ENCODE measurements at places on chromosomes 1 and 21.

DNA sequence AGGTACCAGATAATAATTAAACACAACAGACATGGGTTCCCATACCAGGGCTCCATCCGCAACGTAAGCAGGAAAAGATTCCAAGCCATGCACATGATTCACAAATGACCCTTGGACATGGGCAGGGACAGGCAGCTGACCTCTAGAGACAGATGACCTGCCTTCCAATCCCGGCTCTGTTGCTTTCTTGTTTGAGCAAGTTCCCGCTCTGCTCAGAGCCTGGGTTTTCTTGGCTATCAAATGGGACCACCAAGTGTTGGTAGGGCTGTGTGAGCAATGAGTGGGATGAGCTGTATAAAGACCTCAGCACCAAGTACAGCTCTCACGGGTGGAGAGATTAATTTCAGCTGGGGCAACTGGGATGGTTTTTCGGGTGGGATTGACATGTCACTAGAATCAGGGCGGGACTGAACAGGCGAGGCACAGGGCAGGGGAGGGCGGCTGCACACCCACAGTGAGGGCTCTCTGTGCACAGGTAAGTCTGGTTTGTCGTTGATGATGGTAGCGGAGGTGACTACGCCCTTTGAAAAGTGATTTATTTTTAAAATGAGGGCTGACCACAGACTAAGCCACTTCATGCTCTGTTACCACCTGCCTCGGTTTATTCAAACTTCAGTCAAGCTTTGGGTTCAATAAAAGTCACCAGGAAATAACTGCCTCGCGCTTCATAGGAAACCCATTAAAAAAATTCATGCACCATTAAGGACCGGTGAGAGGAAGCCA is 57.5 kb upstream of the IFFO2 start:
- no peak for DNase-seq

DNA sequence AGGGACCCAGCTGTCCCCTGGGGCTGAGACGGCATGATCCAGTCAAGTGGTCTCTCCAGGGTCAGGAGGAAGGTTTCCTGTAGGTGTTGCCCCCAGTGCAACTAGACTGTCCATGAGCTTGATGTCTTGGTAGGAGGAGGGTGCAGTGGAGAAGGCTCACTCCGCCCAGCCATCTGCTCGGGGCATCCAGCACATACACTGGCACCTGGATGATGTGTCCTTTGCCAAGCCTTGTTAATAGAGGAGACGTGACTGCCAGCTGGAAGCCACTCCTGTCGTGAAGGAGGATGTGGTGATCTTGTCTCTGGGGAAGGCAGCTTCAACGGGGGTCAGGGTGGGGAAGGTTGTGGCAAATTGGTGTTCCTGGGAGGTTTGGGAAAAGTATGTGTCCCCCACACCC is 6.2 kb downstream of the DISP3 start:
- DNase-seq: no peak

GRCh38 chr1:150366416-150367296 is 2.7 kb downstream of the RPRD2 start:
- DNase-seq: peak; percentile 66

DNA sequence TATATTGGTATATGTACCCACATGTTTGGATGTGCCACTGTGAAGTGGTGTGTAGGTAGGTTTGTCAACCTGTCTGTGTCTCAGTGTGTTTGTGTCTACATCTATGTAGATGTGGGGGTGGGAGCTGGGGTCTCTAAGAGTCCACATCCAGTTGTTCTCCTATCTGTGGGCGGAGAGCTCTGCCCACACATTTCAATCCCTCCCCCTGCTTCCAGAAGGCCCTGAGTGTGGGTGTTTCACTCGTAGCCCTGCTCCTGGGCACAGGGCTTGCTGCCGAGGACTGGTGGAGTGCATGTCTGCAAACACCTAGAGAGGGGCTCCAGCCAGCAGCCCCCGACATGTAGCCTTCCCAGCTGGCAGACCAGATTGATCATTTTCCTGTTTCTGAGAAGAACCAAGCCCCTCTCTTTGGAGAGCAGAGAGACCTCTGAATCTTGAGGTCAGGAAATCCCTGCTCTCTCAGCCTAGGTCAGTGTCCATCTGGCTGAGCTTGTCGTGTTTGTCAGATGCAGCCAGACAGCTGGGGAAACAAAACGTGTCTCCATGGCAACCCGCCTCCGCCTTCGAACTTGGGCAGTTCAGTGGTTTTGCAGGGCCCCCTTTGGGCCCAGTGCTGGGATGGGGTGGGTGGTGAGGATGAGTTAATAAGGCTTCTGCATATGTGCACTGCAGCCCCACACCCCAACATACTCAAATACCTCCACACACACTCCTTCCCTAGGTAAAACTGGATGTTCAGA is 31.2 kb upstream of the SYNC start:
- DNase-seq: no peak

DNA sequence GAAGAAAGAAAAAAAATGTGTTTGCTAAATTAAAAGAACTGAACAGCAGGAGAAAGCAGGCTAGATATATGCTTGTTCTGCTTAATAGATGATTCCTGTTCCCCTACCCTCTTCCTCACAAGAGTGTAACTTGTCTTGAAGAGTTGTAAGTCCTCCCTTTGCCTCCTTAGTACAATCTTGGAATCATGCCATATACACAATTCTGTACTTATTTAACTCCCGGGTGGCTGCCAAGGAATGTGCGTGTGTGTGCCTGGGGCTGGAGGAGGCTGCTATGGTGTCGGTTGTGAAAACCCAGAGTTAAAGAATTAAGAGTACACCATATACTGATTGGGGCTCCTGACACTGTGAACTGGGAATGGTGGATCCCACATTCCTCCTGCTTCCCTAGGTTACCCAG is 194.2 kb downstream of the SIPA1L2 start:
- no peak for DNase-seq

DNA sequence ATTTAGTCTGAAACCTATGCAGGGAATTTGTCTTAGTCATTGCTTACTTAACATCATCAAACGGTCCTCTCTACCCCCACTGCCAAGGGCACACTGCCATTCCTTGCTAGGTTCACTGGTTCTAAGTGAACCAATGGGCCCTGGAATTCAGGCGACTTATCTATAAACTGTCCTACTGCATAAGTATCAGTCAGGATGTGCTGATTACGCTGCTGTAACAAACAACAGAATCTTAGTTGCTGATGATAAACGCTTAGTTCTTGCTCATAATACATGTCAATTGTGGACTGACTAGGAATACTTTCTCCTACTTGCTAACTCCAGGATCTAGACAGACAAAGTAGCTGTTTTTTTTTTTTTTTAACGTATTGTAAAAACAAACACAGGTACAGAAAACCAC is 136.1 kb downstream of the PRDM2 start:
- no peak for DNase-seq

DNA sequence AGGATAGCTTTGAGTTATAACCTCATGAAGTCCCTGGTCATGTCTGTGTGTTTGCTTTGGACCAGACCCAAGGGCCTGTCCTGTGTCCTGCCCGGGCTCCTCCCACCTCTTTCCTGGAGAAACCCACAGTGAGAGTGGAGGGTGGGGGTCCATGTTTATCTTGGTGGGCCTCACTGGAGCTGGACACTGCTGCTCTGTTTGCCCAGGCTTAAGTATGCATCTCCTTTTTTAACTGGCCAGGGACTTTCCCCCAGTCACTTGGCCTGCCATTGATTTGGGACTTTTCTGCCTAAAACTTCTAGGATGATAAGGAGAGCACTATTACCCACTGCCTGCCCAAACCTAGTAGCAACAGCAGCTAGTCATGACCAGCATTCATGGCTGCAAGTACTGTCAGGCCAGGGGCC is 49.8 kb downstream of the DDR2 start:
- DNase-seq: no peak

DNA sequence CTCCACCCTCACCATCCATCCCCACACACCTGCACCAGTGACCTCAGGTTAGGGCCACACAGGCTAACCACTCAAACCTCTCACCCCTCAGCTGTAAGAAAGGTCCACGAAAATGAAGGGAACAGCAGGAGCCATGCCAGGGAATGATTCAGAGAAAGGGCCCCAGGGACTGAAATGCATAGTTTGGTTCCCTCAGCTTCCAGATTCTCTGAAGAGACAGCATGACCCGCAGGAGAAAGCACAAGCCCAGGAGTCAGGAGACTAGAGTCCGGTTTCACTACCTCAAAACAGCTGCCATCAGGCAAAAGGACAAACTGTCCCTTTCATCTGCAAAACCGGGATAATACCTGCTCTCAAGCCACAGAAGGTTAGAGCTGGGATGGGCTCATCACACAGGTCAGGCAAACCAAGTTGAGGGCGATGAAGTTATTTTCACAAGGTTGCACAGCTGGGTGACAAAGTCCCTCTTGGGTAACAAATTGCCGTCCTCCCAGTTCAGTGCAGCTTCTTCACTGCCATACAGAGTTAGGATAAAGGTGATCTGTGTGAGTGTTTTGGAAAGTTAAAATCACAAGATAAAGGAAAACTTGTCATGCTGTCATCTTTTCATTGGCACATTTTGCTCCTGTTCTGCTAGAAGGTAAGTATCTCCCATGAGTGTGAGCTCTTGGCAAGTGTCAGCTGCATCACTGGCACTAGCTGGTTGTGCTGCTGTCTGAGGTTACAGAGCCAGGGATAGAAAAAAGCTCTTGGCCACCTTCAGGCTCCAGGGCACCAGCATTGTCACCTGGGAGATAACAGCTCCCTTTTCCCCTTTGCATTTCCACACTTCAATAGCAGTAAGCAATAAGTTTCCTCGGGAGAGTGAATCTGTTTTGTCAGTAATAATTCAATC is 120.4 kb downstream of the KCNH1 start:
- DNase-seq: no peak

- no peak for DNase-seq
Observed at GRCh38 chr21:15826908-15827601, 97.3 kb downstream of the USP25 start.

- DNase-seq: no peak
Observed at GRCh38 chr21:36260802-36261201, 59.2 kb upstream of the MORC3 start.

GRCh38 chr1:2470290-2471158 is 5.6 kb upstream of the PLCH2 start:
- DNase-seq: no peak

DNA sequence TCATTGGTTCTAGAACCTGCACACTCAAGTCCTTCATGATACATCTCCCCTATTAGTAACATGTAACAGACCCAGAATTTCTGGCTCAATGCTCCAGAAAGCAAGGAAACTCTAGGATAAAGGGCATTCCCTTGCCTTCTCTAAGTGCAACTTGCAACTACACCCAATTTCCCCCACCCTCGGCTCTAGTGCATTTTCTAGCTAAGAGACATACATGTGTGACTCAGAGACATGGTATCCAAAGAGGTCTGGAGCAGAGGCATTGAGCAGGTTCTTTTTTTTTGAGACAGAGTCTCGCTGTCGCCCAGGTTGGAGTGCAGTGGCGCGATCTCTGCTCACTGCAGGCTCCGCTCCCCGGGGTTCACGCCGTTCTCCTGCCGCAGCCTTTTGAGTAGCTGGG is 132.9 kb downstream of the ZC3H11B start:
- no peak for DNase-seq

GRCh38 chr21:37276377-37276776 is 9.2 kb upstream of the VPS26C start:
- no peak for DNase-seq

- DNase-seq: no peak
Observed at GRCh38 chr1:7045897-7046296, 260.6 kb downstream of the CAMTA1 start.

- DNase-seq: no peak
Observed at GRCh38 chr1:58439946-58440345, 106.6 kb downstream of the OMA1 start.

DNA sequence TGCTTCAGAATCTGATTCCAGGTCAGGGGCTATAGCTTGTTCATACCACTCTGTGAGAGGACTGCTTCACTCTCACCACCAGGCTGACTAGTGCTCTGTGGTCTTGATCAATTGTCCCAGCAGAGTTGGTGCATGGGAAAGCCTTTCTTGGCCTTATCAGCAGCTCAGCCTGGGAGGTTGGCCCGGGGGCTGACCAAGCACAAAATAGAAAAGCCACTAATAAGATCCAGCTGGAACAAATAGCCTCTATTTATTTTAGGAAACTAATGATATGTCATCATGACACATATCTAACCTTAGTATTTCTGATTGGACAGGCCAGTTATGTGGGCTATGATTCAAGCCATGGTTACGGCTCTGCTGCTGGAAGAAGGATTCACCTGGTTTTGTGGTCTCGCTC is 134.2 kb downstream of the GDAP2 start:
- no peak for DNase-seq

DNA sequence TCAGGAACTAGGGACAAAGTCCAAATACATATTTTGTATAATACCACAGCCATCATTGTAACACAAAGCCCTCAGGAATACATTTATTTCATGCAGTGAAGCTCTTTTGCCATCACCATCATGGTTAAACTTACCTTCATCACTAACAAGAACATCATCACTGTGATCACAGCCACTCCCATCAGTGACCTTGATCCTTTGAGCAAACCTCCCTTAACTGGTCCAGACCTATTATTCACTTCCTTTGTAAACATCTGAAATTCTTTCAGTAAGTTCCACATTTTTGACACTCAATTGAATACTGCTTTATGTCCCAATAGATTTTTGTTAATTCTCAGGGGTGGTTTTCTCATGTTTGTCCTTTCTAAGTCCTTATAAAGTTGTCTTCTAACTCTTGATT is 16.2 kb upstream of the KPRP start:
- no peak for DNase-seq

- DNase-seq: no peak
Observed at GRCh38 chr1:76682138-76682537, 185.1 kb upstream of the ST6GALNAC5 start.

GRCh38 chr1:169105434-169106094 is 926 bp upstream of the ATP1B1 start:
- DNase-seq: peak; percentile 95

- DNase-seq: no peak
Observed at GRCh38 chr1:161779393-161779792, 13.3 kb downstream of the ATF6 start.

GRCh38 chr1:233665575-233666270 is 51.8 kb downstream of the KCNK1 start:
- DNase-seq: no peak

- no peak for DNase-seq
Observed at GRCh38 chr1:4617506-4617905, 36.9 kb upstream of the AJAP1 start.

- no peak for DNase-seq
Observed at GRCh38 chr1:161013488-161014230, 7.3 kb downstream of the F11R start.

GRCh38 chr1:6392809-6393399 is 663 bp downstream of the ACOT7 start:
- no peak for DNase-seq

- no peak for DNase-seq
Observed at GRCh38 chr1:201637282-201638079, 98.6 kb downstream of the NAV1 start.

GRCh38 chr1:235709018-235709417 is 59.4 kb upstream of the GNG4 start:
- no peak for DNase-seq

- DNase-seq: no peak
Observed at GRCh38 chr1:107926436-107927080, 38.4 kb downstream of the VAV3 start.

- DNase-seq: no peak
Observed at GRCh38 chr1:202045705-202046104, 35.3 kb downstream of the ELF3 start.

GRCh38 chr1:15236321-15236721 is 10.7 kb upstream of the FHAD1 start:
- DNase-seq: no peak
